NCI-H446 treated with DMSO at 0.1 percent for 48 hours (cell line): ENCODE measurements at places on chromosomes 7 and 10.

DNA sequence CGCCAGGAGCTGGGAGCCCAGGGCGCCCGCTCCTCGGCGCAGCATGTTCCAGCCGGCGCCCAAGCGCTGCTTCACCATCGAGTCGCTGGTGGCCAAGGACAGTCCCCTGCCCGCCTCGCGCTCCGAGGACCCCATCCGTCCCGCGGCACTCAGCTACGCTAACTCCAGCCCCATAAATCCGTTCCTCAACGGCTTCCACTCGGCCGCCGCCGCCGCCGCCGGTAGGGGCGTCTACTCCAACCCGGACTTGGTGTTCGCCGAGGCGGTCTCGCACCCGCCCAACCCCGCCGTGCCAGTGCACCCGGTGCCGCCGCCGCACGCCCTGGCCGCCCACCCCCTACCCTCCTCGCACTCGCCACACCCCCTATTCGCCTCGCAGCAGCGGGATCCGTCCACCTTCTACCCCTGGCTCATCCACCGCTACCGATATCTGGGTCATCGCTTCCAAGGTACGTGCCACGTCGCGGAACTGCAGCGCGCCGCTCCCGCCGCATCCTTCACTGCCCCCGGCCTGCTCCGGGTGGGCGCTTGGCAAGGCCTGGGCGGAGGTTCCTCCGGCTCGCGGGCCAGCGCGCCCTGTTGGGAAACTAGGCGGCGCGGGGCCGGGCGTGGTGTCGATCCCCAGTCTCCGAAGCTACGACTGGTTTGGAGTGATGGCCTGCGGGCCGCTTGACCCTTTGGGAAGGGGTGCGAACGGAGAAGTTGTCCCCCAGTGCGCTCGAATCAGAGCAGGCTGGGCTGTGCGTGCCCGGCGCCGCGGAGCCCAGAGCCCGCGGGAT is 868 bp downstream of the EMX2 start:
- DNase-seq = no peak

GRCh38 chr7:26789481-26790184 is 74.8 kb downstream of the SKAP2 start:
- peak; percentile 98 for DNase-seq

DNA sequence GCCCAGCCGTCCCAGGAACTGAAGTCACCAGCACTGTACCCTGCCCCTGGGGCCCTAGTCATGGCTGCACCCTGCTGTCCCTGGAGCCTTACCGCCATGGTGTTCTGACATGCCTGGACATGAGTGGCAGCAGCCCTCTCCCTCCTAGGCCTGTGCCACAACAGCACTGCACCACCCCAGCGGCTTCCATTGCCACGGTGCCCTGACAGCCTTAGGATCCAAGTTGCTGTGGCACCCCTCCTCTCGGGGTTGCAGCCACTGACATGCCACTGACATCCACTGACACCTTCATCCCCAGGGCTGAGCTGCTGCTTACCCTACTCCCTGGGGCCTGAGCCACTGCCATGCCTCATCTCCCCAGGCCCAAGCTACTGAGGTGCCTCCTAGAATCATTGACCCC is 39.6 kb upstream of the SHH start:
- DNase-seq = no peak

DNA sequence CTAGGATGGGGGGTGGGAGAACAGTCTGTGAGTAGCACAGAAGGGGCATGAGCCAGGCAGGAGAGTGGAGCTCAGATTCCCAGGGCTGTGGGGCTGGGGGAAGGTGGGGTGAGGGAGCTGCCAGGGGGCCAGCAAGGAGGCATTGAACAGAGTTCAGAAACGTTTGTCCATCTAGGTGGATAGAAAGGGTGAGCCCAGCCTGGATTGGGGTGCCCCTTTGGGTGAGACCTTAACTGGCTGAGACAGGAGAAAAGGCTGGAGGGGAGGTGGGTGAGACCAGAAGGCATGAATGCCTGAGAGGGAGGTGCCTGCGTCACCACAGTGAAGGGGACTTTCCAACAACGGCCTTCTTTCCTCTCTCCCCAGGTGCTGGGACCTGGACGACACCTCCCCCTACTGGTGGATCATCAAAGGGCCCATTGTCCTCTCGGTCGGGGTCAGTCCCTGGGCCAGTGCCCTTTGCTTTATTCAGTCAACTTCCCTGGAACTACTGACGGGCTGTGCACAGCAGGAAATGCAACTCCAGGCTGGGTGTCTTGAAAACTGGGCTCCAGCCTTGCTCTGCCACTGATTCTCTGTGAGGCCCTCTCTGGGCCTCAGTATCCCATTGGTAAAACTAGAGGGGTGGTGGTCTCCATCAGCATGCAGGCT is 11.0 kb downstream of the GHRHR start:
- DNase-seq = peak; percentile 9

DNA sequence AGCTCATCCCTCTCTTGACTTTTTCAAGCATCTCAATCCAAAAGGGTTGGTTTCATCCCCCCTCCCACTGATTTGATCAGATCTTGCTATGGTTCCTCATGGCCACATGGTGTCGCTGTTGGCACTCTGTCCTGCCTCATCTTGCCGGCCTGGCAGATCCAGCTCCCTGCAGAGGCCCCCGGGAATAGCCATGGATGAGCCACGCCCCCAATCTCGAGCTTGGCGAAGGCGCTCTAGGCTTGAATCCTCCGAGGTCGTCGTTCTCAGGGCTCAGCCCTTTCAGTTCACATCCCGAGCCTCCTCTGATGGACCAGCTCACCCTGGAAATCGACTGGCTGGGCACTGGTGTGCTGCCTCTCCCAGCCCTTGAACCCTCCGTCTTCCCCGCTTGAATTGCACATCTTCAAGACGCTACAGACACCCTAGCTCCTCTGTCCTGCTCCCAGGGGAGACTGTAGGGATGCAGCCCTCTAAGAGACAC is 628.7 kb downstream of the TYW1 start:
- peak; percentile 7 for DNase-seq

- DNase-seq = no peak
These were observed 26.9 kb upstream of the OR9A4 start for GRCh38 chr7:141889321-141889720.

DNA sequence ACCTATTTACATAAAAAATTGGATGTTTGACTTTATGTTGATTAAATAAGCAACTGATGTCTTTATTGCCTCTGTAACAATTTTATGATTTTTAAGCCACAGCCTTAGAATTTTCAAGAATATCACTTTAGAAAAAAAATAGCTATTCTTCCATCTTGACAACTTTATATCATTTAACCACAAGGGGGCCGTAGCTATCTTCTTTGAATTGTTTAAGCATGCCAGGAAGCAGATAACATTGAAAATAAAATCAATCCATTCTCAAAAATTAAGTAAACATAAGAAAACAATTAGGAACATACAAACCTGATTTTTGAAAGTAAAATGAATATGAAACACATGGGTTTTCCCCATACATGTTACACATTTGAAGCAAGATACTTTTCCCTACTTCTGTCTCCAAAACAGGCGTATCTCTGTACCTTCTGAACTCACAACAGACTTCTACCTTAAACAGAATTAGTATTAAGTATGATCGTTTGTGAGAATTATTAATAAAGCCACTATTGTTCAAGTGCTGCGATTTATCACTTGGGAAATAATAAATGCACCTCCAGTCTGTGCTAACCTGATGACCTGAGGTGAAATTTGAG is 209.0 kb downstream of the CACNA2D1 start:
- peak; percentile 39 for DNase-seq

DNA sequence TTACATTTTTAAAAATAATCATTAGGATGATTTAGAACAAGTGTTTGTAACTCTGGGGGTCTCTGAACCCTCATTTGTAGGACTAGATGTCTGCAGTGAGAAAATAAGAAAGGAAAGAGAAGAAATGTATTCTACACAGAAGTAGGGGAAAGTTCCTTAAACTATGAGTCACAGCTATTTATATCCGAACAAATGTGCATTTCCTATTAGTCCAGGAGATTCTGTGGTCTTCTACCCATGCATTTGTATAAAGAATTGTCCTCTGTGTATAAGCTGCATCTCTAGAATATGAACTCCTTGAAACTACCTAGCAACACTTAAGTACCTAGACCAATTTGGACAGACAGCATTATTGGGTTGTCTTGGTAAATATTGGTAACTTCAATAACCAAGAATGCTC is 15.9 kb upstream of the CD36 start:
- no peak for DNase-seq

DNA sequence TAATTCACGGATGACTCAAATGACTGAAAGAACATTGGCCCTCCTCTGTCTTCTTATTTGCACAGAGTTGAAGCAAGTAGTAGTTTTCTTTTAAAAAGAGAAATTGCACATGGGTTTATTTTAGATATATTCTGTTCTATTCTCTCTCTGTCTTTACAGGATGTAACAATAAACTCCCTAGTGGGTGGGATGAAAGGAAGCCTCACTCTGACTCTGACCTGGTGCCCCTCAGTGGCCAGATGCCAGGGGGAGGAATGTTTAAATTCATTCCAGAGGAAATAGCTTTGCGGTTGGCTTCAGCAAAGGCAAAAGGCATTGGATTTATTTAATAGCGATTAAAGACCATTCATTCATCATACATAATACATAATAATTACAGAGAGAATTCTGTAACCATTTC is 156.4 kb upstream of the MTPN start:
- DNase-seq = no peak

DNA sequence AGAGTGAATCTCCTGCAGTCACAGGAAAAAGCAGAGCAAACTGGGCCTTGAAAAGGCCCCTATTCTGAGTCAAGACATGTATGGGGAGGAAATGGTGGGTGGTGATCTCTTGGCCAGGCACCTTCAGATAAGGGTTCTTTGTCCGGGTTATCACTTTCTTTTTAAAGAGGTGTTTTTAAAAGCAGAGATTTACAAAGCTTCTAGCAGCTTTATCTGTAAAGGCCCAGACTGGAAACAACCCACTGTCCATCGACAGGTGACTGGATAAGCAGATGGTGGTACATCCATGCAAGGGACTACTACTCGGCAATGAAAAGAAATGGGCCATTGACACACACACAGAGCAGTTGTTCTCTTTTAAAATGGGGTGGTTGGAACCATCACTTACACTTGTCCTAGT is 596.7 kb upstream of the MKI67 start:
- DNase-seq = no peak

DNA sequence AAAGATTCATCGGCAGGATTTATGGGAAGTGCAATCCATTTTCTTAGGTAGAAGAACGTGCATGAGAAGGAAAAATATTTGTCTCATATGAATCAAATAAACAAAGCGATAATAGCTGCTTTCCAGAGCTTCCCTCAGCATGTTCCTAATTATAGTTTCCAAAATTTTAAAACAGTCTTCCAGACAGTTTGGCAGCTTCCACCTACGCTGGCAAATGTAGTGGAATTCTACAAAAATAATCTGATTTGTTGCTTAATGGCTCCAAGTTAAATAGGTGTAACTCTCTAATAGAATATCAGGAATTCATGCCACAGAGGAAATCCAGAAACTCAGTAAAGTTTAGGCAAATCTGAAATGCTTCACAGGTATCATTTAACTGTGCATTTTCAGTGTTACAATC is 23.3 kb upstream of the AGBL3 start:
- no peak for DNase-seq

- no peak for DNase-seq
These were observed 65.8 kb upstream of the C10orf120 start for GRCh38 chr10:122765412-122765811.

DNA sequence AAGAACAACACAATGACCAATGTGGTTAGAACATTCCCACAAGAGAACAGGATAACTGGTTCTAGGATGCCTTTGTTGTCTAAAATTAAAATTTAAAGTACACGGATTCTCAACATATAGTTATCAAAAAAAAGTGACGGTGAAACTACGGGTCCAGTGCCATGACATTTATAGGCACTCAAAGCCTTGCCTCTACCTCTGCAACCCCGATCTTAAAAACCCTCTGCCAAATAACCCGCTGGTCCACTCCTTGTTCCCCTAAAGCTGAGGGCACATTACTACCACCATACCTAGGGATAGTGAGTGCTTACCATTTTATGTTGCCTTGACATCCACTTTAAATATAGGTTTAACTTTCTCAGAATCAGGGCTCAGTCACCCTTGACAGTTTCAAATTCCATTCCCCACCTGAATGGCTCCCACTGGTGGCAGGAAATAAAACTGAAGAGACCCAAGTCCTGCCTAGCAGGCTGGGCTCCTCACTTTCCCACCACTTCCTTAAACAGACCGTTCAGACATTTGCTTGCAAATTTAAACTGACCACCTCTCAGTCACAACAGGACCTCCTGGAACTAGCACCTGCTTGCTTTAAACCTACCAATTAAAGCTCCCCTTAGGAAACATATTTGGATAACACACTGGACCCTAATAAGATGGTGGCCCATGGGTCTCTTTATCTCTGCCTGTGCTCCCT is 169.9 kb upstream of the ASAH2 start:
- no peak for DNase-seq

- no peak for DNase-seq
These were observed 165.9 kb upstream of the MYO3A start for GRCh38 chr10:25768167-25768566.

DNA sequence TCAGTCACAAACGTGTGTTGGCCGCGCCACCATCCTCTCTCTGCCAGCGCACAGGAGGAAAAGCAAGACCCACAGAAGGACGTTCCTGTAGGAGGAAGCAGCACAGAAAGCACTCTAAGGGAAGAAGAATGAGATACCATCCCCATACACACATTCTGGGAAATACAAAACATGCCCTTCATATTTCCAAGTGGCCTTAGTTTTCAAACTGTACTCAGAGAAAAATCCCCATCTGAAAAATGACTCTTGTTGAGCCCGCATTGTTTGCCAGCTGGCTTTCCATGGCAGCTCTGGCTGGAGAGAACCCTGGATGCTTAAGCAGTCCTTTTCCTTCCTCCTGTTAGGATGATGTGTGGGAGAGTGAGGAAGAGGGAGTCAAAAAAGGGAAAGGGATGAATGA is 33.1 kb downstream of the MTURN start:
- no peak for DNase-seq

DNA sequence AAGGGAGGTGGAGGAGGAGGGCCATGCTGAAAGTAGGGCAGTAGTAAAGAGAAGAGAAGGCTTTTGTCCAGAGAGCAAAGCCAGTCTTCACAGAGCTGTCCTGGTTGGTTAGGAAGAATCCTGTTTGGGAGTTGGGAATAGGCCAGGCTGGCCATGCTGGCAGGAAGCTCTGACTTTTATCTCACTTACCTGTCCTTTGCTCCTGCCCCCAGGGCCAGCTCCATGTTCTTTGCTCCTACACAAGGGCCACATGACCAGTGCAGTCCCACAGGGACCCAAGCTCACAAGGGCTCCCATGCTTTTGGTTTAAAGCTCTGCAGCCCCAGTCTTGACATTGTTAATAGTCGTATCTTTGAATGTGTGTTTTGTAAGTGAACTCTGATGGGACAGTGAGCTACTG is 161.6 kb upstream of the KMT2E start:
- DNase-seq = no peak

- no peak for DNase-seq
These were observed 22.8 kb downstream of the VOPP1 start for GRCh38 chr7:55549457-55549856.

GRCh38 chr7:44191171-44191570 is 1.9 kb upstream of the GCK start:
- no peak for DNase-seq

- no peak for DNase-seq
These were observed 782.0 kb upstream of the ZWINT start for GRCh38 chr10:57142925-57143576.
